Activated gamma-delta T cell treated with anti-CD3 and anti-CD28 coated beads, Interleukin-2, amount 50 U/mL, for 16 hours (primary cell): ENCODE measurements at places on chromosomes 5 and 9.

DNA sequence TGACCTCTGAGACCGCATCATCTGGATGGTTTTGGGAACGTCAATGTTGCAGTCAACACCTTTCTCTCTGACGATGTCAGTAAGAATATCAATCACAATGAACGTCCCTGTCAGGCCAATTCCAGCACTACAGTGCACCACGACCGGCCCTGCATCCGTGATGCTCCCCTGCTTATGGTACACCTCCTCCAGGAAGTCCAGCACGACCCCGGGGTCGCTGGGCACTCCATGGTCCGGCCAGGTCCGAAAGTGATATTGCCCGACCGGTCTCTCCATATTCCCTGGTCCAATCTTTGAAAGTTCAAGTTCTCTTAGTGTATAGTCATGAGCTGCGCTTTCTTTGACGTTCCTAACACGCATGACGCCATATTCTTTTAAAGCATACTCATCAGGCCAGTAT is 203.6 kb upstream of the PRDM9 start:
- no peak for DNase-seq

- DNase-seq = no peak
These were observed 49.2 kb downstream of the TIMD4 start for GRCh38 chr5:156913719-156914370.

GRCh38 chr9:114513055-114513958 is 8.0 kb upstream of the WHRN start:
- no peak for DNase-seq

GRCh38 chr5:23405316-23406068 is 101.9 kb upstream of the PRDM9 start:
- no peak for DNase-seq

- DNase-seq = no peak
These were observed 55.5 kb downstream of the TENT4A start for GRCh38 chr5:6768590-6769230.

DNA sequence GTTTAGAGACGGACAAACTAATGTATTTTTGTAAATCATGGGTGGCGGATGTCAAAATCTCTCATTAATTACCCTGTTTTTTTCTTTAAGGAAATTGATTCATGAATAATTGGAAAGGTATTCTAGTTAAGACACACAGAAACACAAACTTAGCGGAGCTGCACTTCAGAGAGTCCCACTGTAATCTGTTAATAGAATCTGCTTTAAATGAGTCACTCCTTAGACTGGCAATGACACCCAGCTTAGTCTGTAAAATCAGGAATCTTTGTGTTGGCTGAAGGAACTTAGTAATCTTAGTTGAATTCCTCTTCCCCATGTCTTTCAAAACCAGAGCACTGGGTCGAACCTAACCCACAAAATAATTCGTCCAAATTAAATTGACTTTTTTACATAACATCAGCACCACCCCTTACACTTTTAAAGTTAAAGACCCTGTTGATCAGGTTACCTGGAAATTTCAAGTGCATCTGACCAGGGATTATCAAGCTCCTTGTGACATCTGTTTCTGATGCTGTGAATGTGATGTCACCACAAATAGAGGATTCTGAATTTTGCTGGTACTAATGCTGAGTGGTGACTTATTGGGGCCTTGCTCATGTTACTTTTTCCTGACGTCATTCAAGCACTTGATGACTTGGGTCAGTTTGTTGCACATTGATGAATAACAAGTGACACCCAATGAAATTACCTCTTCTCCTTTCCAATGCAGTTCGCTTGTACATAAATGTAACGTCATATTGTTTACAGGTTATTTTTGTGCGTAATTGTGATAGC is 313.6 kb downstream of the KCTD16 start:
- no peak for DNase-seq

GRCh38 chr9:34651876-34652601 is at the start of gene IL11RA:
Gene IL11RA (plus strand): TSS chr9:34652185. CDS start chr9:34655218, 3,033 bp downstream.
- no peak for DNase-seq
